ENCODE measurements at places on chromosomes 5 and 9.

DNA sequence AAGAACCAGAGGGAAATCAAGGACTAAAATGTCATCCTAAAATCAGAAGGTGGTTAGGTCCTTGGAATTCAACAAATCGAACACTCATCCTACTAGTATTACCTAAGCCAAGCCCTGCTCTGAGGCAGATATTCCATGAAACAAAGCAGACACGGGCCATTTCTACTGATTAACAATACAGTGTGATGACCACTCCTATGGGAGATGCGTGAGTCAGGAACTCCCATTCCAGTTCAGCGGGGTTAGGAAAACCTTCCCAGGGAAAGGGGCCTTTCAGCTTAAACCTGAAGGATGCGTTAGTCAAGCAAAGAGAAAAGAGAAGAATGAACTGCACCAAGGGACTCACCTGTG, 117.8 kb upstream of the LHFPL2 start:
- no peak for DNase-seq

GRCh38 chr5:110957934-110958333, 113.6 kb upstream of the TSLP start:
- no peak for DNase-seq

- DNase-seq: no peak
Measured at GRCh38 chr9:117315236-117315635, 99.6 kb downstream of the ASTN2 start.

- DNase-seq: no peak
Measured at GRCh38 chr9:135309763-135310125, 169.8 kb upstream of the PPP1R26 start.

- no peak for DNase-seq
Measured at GRCh38 chr9:131875828-131876485, 136.1 kb upstream of the RAPGEF1 start.

DNA sequence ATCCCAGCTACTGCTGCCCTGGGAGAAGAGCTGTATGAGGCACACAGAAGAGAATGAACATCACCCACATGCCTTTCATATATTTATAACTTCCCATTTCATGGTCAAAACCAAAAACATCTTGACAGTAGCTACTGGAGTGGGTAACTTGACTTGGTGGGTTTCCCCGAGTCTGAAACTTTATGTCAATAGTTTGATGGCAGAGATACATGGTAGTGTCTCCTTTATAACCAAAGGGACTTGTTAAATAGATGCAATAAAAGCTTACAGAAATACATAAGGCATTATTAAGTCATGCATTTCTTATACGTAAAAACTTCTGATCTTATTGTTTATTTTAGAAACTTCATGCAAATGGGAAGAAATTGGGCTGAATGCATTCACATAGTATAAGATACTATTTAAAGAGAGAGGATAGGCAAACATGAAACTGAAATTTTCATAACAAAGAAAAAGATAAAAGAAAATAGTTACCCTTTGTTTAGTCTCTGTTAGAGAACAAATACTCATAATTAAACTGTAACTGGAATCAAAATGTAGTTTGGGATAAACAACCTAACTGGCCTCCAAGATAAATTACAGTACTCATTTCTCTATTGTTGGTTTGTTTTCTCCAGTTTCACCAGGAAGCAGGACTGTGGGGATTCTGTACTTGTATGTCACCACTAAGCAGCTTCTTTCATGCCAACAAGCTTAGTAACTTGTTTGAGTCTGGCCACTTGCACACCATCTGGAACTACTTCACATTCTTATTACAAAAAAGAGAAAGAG, 459.3 kb upstream of the MEF2C start:
- peak; percentile 80 for DNase-seq

DNA sequence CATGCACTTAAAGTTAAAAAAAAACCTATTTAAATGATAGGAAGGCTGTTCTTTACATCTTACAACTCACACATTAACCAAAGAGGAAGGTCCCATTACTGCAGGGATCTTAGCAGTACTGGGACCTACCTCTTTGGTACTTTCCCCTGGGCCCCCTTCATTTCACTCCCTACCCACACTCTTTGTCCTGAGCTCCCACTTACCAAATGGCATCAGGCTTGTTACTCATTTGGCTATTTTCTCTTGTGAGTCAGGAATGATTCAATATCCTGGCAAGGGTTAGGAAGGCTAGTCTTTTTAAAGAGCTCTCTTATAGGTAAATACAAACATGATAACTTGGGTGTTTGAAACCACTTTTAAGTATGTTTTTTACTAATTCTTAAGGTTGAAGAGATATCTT, 117.4 kb upstream of the ELL2 start:
- DNase-seq: peak; percentile 79

- DNase-seq: peak; percentile 88
Measured at GRCh38 chr9:108049026-108049607, 559.5 kb upstream of the KLF4 start.

DNA sequence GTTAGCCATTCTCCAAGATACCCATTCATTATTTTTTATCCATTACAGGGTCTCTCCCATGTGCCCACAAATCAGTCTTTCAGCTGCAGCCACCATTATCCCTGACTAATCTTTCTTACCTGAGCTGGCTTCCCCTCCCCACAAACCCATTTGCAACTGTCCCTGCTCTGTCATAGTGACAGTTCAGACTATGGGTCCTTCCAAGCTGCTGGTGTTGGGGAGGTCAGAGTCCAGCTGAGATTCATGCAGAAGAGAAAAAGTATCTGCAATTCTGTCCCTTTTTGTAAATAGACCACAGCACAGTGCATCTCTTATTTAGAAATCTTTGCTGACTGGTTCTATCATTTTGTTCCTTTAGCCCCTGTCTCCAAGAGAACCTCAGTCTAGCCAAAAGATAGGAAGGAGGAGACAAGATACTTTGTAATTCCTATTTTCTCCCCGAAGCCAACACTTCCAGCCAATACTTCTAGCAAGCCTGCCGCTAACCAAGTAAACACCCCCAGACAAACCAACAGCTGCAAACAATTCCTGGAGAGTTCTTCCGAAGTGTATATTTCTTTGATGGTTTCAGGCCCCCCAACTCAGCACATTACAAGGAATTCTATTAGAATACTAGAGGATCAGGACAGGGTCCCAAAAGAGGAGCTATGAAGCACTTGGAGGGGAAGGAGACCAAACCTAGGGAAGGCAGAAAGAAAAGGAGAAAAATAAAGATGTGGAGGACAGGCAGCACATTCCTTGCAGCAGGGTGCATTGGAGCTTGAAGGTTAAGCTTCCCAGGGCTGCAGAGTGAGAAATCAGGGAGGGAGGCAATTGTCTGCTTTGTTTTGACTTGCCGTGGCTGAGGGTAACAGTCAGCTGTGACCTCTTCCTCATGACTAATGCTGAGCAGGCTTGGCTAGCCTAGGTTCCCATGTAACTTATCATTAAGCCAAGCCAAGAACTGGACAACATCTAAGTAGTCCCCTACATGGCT, 148.5 kb downstream of the SGCD start:
- peak; percentile 87 for DNase-seq

- DNase-seq: no peak
Measured at GRCh38 chr9:21830589-21830988, 28.2 kb downstream of the MTAP start.

GRCh38 chr5:9513827-9514226, 32.0 kb downstream of the SEMA5A start:
- no peak for DNase-seq

GRCh38 chr9:34254966-34255825, 73.9 kb downstream of the KIF24 start:
- no peak for DNase-seq

GRCh38 chr5:94402096-94402495, 216.3 kb downstream of the KIAA0825 start:
- DNase-seq: no peak

GRCh38 chr5:17690473-17690872, 56.2 kb downstream of the TAF11L14 start:
- no peak for DNase-seq

DNA sequence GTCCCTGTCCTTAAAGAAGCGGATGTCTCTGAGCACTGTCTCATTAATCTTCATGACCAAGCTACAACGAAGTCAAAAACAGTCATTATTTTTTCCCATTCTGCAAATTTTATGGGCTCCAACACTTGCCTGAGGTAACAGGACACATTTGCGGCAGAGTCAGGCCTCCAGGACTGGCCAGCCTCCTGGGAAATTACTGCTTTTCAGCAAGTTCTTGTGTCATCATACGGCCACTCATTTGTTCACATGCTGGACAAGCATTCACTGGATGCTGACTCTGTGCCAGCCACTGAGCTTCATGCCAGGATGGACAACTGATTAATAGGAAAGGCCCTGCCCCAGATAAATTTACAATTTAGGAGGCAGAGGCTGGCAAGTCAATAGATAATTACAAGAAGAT, 305.7 kb downstream of the ACTL7B start:
- DNase-seq: peak; percentile 61

GRCh38 chr5:17315710-17316221, 98.3 kb downstream of the BASP1 start:
- no peak for DNase-seq

- no peak for DNase-seq
Measured at GRCh38 chr5:67092535-67092934, 104.1 kb downstream of the CD180 start.

- no peak for DNase-seq
Measured at GRCh38 chr9:91163773-91164471, 197.8 kb downstream of the AUH start.

DNA sequence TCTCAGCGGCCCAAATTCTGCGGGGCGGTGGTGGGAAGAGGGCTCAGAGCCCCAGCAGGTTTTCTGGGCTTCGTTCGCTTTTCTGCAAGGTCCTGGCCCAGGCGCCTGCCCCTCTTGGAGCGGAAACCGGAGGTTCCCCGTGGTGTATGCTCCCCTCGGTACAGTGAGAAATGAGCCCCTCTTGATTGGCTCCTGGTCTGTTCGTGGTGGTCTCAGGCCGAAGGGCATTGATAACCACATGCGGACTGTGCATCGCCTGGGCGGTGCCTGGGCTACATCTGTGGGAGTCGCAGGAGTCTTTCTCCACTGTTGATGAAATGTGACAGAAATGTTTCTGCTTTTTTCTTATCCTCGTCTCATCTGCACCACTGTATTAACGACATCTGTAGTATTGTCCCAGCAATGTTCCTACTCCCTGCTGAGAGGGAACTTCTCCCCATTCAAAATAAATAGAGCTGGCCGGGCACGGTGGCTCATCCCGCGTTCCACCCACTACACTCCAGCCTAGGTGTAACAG, 682 bp downstream of the MAN1B1 start:
- no peak for DNase-seq

DNA sequence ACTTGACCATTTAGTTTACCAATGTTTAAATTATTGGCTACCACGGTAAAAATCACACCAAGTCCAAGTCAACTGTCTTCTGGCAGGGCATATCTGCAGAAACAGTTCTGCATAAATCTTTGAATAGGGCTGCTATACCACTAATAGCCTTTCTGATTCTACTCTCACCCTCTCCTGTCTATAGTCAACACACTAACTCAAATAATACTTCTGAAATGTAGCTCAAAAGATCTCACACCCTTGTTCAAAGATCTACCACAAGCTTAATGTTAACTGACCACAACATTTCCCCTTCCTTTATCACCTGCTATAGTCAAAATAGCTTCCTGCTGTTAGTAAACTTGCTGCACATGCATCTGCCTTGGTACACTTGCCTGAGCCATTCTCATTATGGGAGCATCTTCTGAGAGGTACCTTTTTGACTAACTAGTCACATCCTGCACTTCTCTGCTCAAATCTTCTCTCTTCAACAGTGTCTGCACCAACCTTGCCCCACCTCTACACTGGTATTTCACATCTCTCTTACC, 319.4 kb downstream of the CDH10 start:
- DNase-seq: no peak

DNA sequence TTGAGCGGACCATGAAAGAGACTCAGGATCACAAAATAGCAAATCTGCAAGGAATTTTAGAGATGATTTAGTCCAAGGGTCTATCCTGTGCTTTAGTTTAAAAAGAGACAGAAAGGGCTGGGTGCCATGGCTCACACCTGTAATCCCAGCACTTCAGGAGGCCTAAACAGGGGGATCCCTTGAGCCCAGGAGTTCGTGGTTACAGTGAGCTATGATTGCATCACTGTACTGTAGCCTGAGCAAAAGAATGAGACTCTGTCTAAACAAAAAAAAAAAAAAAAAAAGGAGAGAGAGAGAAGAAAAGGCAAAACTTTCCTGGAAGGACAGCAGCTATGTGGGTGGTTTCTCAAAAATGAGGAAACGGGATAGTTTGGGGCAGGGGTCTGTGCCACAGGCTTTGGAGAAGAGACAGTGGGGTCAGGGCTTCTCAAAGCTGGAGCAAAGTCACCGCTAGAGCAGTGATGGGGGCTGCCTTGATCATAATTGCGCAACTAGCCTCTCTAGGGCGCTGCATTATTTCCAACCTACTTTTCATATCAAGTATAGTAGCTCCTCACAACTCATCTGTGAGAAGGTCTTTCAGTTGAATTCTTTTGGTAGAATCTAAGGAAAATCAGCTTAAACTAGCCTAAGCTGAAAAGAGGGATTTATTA, 8.5 kb upstream of the ANKH start:
- no peak for DNase-seq

- DNase-seq: no peak
Measured at GRCh38 chr5:56737951-56738606, 77.3 kb upstream of the MAP3K1 start.

- DNase-seq: no peak
Measured at GRCh38 chr9:90645721-90646120, 3.1 kb upstream of the DIRAS2 start.

DNA sequence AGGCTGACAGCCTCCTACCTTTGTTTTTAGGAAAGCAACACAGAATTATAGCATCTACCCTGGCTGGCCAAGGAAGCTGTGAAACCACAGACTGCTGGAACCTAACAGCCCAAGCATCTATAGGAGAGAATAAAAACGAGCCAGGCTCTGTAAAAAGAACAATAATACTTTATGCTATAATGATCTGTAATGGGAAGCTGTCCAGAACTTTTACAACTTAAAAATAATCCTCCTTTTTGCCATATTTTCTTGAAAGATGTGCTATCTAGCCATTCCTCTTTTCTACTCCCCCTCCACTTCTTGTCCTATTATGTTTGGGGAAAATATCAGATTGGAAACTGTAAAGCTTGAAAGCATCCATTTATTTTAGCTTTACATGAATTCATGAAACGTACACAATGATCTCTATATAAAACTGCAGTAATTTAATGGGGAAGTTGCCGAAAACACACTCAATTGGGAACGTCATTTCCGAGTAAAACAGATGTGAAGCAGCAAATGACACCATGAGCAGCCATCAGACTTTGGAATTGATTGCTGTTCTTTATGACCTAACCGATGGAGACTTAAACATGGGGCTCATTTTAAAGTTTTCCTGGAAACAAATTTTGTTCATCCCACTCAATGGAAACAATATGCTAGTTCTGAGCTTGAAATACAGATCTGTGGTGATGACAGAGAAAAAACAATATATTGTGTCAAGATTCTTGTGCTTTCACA, 450.3 kb upstream of the CLINT1 start:
- no peak for DNase-seq

DNA sequence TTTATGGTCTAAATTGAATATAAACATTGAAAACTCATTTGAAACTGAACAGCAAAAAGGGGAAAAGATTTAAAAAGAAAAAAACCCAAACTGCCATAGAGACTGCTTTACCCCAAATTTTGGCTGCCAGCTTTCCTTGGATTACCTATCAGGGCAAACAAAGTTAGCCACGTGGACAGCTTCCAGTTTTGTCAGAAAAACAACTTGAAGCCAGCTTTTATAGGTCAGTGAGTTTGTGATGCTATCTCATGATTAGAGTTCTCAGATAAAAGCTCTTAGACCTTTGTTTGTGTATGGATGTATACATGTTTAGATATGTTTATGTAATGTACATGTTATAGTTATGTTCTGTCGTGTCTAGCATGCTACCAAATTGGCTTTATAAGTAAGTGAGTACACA, 16.1 kb downstream of the FBP2 start:
- no peak for DNase-seq

- DNase-seq: no peak
Measured at GRCh38 chr5:140190872-140191218, 15.9 kb downstream of the CYSTM1 start.

Measured in GM04503 (cell line).